ENCODE measurements at places on chromosomes 7 and 10. TPM values are rescaled to one million over a fixed set of nuclear protein-coding genes. Genes with fewer than 3 reads are reported as not detected.

DNA sequence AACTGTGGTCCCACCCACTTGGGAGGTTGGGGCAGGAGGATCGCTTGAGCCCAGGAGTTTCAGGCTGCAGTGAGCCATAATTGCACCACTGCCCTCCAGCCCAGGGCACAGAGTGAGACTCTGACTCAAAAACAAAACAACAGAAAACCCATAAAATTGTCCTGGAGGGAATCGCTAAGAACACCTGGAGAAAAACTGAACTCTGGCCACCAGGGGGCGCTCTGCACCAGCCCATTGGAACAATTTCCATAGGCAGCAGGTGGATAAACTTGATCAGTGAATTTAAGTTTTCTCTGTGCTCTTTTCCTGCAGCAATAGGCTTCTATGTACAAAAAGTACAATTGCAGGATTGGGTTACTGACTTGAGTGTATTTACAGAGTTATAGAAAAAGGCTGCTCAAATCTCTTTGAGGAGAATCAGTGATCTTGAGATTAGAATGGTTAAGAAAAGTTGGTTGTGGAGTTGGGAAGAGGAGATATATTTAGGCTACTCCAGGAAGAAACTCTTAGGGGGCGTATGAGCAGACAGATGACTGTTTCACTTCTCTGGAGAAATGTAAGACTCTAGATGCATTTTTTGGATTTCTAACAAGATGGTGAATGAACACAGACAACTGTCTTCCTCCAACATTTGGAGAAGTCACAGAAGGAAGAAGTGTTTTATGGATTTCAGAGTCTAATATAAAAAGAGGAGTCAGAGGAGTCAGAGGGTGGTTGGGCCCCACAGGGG, 274.9 kb upstream of the GALNT17 start:
- peak; percentile 7 for DNase-seq
- H3K36me3 ChIP-seq, result no peaks in the 10 kb centered on the region
- H3K27me3 ChIP-seq, result no peaks in the 10 kb centered on the region
- H3K27ac ChIP-seq, result no peak overlapping the region
- H3K4me3 ChIP-seq, result no peak overlapping the region

- H3K27ac ChIP-seq, result no peak overlapping the region
- H3K27me3 ChIP-seq, result no peaks in the 10 kb centered on the region
- no peak for DNase-seq
Measured at GRCh38 chr7:2872296-2872874, 28.3 kb upstream of the GNA12 start.

GRCh38 chr7:111499027-111499426, 63.3 kb downstream of the IMMP2L start:
- no peak overlapping the region for H3K27ac ChIP-seq
- DNase-seq, result peak; percentile 80
- H3K4me3 ChIP-seq, result no peak overlapping the region
- no peaks in the 10 kb centered on the region for H3K36me3 ChIP-seq

DNA sequence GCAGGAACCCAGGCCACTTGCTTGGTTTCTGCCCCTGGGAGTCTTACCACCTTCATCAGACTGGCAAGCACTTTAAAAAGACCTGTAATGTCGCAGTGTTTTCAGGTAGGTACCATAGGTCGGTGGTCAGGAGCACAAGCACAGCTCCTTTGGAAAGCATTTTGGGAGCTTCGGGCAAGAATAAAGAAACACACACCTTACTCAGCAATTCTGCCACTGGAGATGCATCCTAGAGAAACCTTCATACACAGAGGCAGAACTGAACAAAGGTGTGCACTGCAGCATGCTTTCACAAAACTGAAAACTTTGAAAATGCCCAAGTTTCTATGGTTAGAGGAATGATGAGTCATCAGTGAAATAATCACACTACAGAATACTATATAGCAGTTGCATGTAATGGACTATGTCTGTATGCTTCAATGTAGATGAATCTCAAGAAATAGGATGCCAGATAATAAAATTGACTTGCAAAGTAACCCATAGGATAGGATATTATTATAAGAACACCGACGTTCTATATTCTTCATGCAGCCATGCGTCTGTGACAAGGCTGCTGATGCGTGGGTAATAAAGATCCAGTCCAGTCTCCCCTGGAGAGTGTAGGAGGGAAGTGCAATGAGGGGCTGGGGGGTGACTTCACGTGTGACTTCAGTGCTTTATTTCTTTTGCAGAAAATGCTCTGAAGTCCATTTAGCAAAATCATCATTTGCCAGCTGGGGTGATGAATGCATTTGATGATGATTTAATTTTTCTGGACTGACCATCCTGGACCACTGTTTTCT, 309.5 kb downstream of the WDR37 start:
- H3K27me3 ChIP-seq, result no peaks in the 10 kb centered on the region
- H3K4me1 ChIP-seq, result no peaks in the 10 kb centered on the region
- DNase-seq, result no peak
- H3K4me3 ChIP-seq, result no peak overlapping the region
- no peaks in the 10 kb centered on the region for H3K36me3 ChIP-seq
- H3K27ac ChIP-seq, result no peak overlapping the region

Gene MCU
- 31.8 TPM for total RNA-seq

Gene NME8
- not detected for total RNA-seq

Data from astrocyte (in vitro differentiated cells and primary cell).